CD4-positive, alpha-beta T cell (primary cell): ENCODE measurements at places on chromosomes 4 and X.

- DNase-seq: no peak
- no peaks in the 10 kb centered on the region for H3K27me3 ChIP-seq
- H3K36me3 ChIP-seq: peaks cover 6% of the 10 kb centered on the region
- H3K27ac ChIP-seq: no peak overlapping the region
- no peaks in the 10 kb centered on the region for H3K4me1 ChIP-seq
Measured at GRCh38 chr4:150325872-150326271, 247.6 kb downstream of the DCLK2 start.

DNA sequence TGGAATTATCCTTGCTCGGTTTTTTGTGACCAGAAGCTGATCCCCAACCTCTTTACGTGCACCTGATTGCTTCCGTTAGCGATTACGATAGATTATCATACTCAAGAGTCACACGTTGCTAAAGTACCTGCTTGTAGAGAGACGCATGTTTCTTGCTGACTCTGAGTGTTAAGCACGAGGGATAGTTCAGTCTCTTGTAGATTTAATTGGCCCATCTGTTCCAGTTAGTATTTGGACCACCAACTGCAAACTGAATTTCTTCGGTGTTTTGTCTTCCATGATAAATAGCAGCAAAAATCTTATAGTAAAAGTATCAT is 516 bp upstream of the COX18 start:
- H3K27ac ChIP-seq: peak overlapping the region; percentile 99
- H3K4me3 ChIP-seq: peak overlapping the region; percentile 81
- H3K27me3 ChIP-seq: no peaks in the 10 kb centered on the region
- peaks cover 11% of the 10 kb centered on the region for H3K36me3 ChIP-seq
- no peak for DNase-seq

DNA sequence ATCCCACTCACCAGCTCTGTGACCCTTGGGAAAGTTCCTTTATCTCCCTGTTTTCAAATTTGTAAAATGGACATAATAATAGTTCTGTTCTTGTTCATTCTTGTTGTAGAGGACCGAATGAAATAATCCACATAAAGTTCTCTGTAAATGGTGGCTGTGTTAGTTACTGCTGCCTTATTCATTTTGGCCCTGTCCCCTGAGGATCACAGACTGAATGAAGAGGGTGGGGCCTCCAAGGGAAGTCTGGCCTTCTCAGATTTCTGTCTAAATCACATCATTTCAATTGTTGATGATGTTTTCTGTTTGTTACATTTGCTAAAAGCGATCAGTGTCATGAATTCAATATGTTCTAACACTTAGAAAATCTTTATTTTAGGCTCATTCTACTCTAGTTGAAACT is 117.9 kb downstream of the PPEF1 start:
- no peaks in the 10 kb centered on the region for H3K4me1 ChIP-seq
- no peak overlapping the region for H3K4me3 ChIP-seq
- H3K27ac ChIP-seq: no peak overlapping the region
- no peaks in the 10 kb centered on the region for H3K27me3 ChIP-seq

DNA sequence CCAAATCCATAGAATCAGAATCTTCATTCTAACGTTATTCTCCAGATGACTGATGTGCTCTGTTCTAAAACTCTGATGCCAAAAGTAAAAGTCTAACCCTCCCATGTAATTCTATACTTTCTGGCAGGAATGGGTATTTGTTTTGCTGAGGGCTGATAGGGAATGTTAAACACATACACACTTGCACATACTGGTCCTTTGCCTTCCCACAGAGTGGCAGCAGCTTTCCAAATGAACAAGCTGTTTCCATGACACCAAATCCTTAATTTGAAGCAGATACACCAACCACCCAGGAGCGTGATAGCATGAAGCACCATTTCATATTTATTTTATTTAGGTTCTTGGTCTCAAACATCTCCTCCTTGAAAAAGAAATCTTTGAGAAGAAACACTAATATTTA is 155.5 kb upstream of the PRDX4 start:
- no peaks in the 10 kb centered on the region for H3K36me3 ChIP-seq
- H3K4me3 ChIP-seq: no peak overlapping the region
- DNase-seq: no peak
- H3K4me1 ChIP-seq: no peaks in the 10 kb centered on the region
- H3K27me3 ChIP-seq: no peaks in the 10 kb centered on the region

DNA sequence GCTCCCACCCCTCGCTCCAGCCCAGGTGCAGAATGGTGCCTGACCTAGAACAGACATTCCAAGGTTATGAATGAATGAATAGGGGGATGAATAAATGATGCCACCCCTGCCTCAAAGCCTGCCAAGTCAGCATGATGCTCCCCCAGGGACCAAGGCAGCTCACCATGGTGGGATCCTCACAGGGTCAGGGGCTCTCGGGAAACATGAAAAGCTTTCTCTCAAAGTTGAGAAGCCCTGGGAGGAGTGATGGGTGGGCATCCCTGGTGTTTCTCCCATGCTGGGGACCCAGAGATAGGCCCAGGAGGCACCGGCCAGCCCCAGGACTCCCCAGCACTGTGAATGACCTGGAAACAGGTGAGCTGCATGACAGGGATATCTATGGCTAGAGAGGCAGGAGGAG is 58.9 kb downstream of the HTRA3 start:
- no peak overlapping the region for H3K27ac ChIP-seq
- DNase-seq: no peak

GRCh38 chrX:128517691-128518090 is 465.5 kb upstream of the ACTRT1 start:
- H3K36me3 ChIP-seq: no peaks in the 10 kb centered on the region
- H3K4me3 ChIP-seq: no peak overlapping the region
- DNase-seq: no peak

GRCh38 chr4:73312967-73313366 is 54.4 kb upstream of the ANKRD17 start:
- DNase-seq: no peak
- H3K27me3 ChIP-seq: no peaks in the 10 kb centered on the region
- no peaks in the 10 kb centered on the region for H3K4me1 ChIP-seq
- no peaks in the 10 kb centered on the region for H3K36me3 ChIP-seq
- H3K27ac ChIP-seq: no peak overlapping the region
- no peak overlapping the region for H3K4me3 ChIP-seq

GRCh38 chr4:75718529-75718928 is 5.8 kb upstream of the USO1 start:
- no peak overlapping the region for H3K4me3 ChIP-seq
- peaks cover 10% of the 10 kb centered on the region for H3K4me1 ChIP-seq
- no peak for DNase-seq
- no peaks in the 10 kb centered on the region for H3K27me3 ChIP-seq
- no peak overlapping the region for H3K27ac ChIP-seq
- H3K36me3 ChIP-seq: peaks cover 4% of the 10 kb centered on the region

DNA sequence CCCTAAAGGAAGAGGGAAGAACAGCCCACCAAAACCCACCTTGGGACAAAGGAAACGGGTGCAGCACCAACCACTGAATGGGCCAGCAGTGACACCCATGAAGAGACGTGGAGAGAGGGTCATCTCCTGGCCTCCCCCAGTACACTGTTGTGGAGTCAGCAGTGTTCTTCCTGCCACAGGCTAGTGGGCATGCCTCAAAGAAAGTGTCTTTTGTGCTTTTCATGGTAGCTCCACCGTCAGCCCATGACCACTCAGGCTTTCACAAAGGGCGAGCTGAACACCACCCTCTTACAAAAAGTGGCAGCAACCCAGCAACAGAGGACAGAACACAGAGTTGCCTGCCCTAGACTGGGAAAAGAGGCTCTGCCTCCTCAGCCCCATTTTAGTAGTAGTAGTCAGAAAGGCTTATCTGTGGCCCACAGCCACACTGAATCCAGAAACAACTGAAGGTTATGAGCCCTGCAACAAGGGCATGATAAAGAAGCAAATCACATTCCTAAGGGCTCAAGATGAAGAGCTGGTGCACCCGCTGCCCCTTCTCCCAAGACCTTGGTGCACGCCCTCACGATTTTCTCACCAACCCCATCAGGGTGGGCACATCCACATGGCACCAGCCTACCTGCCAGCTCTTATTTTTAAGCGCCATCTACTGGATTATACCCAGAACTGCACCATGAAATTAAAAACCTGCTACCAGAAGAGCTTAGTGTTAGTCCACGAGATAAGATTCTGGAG is 53.1 kb downstream of the RAB28 start:
- H3K36me3 ChIP-seq: no peaks in the 10 kb centered on the region
- H3K27ac ChIP-seq: no peak overlapping the region
- DNase-seq: no peak
- H3K4me3 ChIP-seq: no peak overlapping the region
- H3K4me1 ChIP-seq: no peaks in the 10 kb centered on the region
- H3K27me3 ChIP-seq: no peaks in the 10 kb centered on the region

DNA sequence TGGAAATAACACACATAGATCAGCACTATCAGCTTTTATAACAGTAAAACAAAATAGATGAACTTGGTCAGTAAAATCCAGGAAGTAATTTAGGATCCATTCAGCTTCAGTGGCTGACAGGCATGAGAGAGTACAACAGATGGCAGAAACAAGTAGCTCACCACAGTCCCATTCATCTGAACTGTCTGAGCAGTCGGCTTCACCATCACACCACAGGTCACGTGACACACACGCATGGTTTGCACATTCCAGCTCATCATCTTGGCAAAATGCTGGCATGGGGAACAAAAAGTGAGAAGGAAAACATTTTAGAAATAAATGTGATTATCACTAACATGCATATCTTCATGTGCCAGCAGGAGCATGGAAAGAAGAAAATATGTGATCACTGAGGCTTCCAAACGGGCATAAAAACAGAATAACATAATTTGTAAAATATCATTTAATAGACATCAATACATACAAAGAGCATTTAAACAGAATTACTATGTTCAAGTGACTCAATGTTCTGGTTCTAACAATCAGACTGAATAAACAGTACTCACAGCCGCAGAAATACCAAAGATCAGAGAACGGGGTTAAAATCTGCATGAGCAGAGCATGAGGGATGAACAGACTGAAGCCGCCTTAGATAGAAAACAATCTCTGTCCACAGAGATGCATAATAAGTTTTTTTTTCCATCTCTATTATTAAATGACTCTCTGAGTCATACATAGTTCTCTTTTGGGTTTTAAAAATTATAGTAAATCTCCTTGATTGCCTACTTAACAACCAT is 158.1 kb downstream of the ATP10D start:
- H3K27me3 ChIP-seq: peaks cover 3% of the 10 kb centered on the region
- no peaks in the 10 kb centered on the region for H3K4me1 ChIP-seq
- no peak overlapping the region for H3K27ac ChIP-seq
- no peak overlapping the region for H3K4me3 ChIP-seq

- H3K36me3 ChIP-seq: no peaks in the 10 kb centered on the region
- no peaks in the 10 kb centered on the region for H3K27me3 ChIP-seq
- DNase-seq: no peak
- no peak overlapping the region for H3K4me3 ChIP-seq
- no peak overlapping the region for H3K27ac ChIP-seq
Measured at GRCh38 chr4:153176938-153177337, 27.3 kb upstream of the TRIM2 start.

GRCh38 chr4:152101556-152102435 is 341.0 kb upstream of the GATB start:
- H3K36me3 ChIP-seq: no peaks in the 10 kb centered on the region
- no peaks in the 10 kb centered on the region for H3K27me3 ChIP-seq
- H3K27ac ChIP-seq: peak overlapping the region; percentile 89
- no peak for DNase-seq

- H3K4me1 ChIP-seq: no peaks in the 10 kb centered on the region
- no peak overlapping the region for H3K4me3 ChIP-seq
- H3K36me3 ChIP-seq: no peaks in the 10 kb centered on the region
Measured at GRCh38 chr4:52373650-52374049, 285.5 kb downstream of the USP46 start.

- DNase-seq: no peak
- H3K27me3 ChIP-seq: no peaks in the 10 kb centered on the region
- no peaks in the 10 kb centered on the region for H3K36me3 ChIP-seq
- H3K4me1 ChIP-seq: no peaks in the 10 kb centered on the region
- H3K4me3 ChIP-seq: no peak overlapping the region
Measured at GRCh38 chr4:105356194-105356593, 117.7 kb downstream of the PPA2 start.

DNA sequence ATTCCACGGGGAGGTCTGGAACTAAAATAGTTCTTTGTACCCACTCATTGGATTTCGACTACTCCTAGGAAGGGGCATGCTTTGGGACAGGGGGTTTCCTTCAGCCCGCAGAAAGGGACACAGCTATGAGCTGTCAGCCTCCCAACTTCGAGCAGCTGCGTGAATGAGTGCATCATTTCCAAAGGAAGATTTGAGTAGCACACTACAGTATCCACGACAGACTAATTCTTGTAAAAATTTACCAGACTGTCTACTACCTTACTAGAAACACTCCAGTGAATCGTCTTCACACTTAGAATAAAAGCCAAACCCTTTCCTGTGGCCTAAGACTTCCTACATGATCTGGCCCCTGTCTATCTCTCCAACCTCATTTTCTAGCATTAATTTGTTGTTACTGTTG is 101.9 kb downstream of the MAOA start:
- H3K27me3 ChIP-seq: no peaks in the 10 kb centered on the region
- H3K36me3 ChIP-seq: no peaks in the 10 kb centered on the region
- no peak overlapping the region for H3K27ac ChIP-seq
- H3K4me3 ChIP-seq: no peak overlapping the region

GRCh38 chr4:92994727-92995126 is 691.0 kb downstream of the GRID2 start:
- no peaks in the 10 kb centered on the region for H3K4me1 ChIP-seq
- no peak overlapping the region for H3K4me3 ChIP-seq
- no peaks in the 10 kb centered on the region for H3K27me3 ChIP-seq
- no peak overlapping the region for H3K27ac ChIP-seq
- DNase-seq: no peak
- no peaks in the 10 kb centered on the region for H3K36me3 ChIP-seq

- DNase-seq: no peak
- H3K27ac ChIP-seq: no peak overlapping the region
- no peaks in the 10 kb centered on the region for H3K36me3 ChIP-seq
Measured at GRCh38 chrX:66013194-66013816, 26.6 kb downstream of the VSIG4 start.

GRCh38 chr4:130214268-130214667 is 1118.3 kb downstream of the C4orf33 start:
- H3K27ac ChIP-seq: no peak overlapping the region
- no peaks in the 10 kb centered on the region for H3K36me3 ChIP-seq
- H3K4me1 ChIP-seq: no peaks in the 10 kb centered on the region
- H3K4me3 ChIP-seq: no peak overlapping the region
- no peak for DNase-seq

- H3K4me1 ChIP-seq: no peaks in the 10 kb centered on the region
- H3K36me3 ChIP-seq: no peaks in the 10 kb centered on the region
- H3K27me3 ChIP-seq: no peaks in the 10 kb centered on the region
- no peak overlapping the region for H3K27ac ChIP-seq
- DNase-seq: no peak
- no peak overlapping the region for H3K4me3 ChIP-seq
Measured at GRCh38 chrX:100449696-100450608, 39.9 kb upstream of the PCDH19 start.

- no peak overlapping the region for H3K27ac ChIP-seq
- no peaks in the 10 kb centered on the region for H3K27me3 ChIP-seq
- H3K4me3 ChIP-seq: no peak overlapping the region
- peak; percentile 1 for DNase-seq
- no peaks in the 10 kb centered on the region for H3K36me3 ChIP-seq
- H3K4me1 ChIP-seq: no peaks in the 10 kb centered on the region
Measured at GRCh38 chrX:150200820-150201287, 162.3 kb upstream of the MAMLD1 start.
